ENCODE measurements at places on chromosomes 1 and 21. TPM values are rescaled to one million over a fixed set of nuclear protein-coding genes. Genes with fewer than 3 reads are reported as not detected.

DNA sequence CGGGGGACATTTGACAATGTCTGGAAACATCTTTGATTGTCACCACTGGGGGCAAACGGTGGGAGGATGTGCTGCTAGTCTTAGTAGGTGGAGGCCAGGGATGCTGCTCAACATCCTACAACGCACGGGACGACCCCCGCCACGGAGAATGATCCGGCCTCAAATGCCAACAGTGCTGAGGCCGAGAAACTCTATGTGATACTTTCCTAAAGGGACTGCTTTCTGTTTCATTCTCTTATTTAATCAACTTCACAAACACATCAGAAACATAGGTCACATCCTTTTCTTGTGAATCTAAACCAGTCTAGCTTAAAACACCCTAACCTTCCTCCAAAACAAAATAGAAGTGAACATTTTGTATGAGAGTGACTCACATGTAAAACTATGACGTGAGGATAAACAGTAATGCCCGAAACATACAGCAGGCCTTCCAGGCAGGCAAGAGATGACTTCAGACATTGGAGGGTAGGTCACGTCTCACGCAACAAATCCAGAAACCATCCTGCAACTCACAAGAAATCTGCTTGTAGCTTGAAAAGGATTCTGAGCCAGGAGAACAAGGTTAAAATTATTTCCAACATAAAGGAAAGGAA, 37.2 kb upstream of the ETS2 start:
- no peak overlapping the region for H3K27ac ChIP-seq
- peaks cover 10% of the 10 kb centered on the region for H3K4me1 ChIP-seq
- no peaks in the 10 kb centered on the region for H3K36me3 ChIP-seq
- DNase-seq = no peak

DNA sequence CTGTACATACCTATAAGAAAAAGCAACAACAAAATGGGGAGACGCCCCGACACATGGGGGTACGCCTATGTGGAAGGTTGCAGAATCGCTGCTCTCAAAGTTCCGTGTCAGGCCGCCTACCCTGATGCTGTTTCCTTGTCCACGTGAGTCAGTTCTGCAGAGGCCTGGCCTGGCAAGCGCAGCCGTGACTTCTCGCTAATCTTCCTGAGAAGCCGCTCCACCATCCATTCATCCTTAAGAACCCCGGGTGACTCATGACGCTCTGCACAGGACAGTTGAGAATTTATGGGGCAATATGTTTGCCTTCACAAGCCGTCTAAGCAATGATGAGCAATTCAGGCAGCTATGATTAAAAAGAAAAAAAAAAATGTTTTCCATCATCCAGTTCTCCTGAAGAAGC, 122.3 kb upstream of the TMPRSS2 start:
- 0 out of 2 replicates have a peak overlapping the region, but pooled peaks have one; percentile 29 for H3K27ac ChIP-seq
- peak overlapping the region; percentile 23 for H3K4me3 ChIP-seq
- peaks cover 44% of the 10 kb centered on the region for H3K4me1 ChIP-seq
- peaks cover 11% of the 10 kb centered on the region for H3K27me3 ChIP-seq
- peak; percentile 86 for DNase-seq

DNA sequence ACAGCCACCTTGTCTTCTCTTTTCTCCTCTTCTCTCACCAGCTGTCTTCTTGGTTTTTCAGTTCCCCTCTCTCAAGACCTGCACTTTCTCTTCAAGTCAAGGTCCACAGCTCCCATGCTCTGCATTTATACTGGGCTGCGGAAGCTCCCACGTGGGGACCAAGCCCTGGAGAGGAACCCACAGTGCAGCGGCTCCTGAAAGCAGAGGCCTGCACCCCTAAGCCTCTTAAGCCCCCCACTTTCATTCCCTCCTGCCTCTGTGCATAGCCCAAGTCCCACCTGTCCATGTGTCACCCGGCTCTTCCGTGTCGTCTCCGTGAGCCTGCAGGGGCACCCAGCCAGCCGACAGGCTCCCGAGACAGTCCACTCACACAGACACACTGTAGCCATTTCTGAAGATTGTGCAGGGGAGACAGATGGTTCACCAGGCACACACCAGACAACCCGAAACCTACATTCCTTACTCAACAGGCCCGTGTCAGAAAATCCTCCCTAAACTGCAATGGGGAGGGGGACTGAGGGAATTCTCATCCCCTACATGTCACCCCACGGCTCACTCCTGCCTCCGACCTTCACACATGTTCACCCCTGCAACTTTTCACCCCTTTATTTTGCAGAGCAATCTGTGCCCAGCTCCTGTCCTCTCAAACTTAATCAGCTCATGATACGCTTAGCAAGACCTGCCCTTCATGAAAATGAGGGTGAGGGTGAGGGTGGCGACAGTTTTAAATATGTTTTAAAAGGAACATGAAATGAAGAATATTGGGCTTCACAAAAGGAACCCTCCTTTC, 6.3 kb downstream of the MX2 start:
- no peaks in the 10 kb centered on the region for H3K36me3 ChIP-seq
- no peak overlapping the region for H3K4me3 ChIP-seq
- peaks cover 5% of the 10 kb centered on the region for H3K4me1 ChIP-seq
- DNase-seq = no peak

DNA sequence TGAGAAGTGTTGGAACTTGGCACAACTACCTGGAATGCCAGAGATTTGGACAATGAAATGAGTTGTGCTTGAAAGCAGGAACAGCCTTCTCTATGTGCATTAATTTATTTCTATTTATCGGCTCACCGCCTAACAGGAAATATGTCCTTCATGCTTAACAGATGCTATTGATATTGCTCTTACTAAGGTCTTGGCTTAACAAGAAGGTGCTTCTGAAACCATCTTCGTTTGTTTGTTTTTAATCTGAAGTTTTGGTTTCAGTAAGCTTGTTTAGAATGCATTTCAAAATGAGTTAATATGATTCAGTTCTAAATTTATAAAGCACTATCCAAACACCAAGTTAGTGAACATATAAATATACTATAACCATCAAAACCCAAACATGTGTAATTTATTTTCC, 898.3 kb upstream of the B3GALT2 start:
- no peak overlapping the region for H3K27ac ChIP-seq
- no peaks in the 10 kb centered on the region for H3K4me1 ChIP-seq
- H3K4me3 ChIP-seq = no peak overlapping the region
- no peaks in the 10 kb centered on the region for H3K27me3 ChIP-seq
- no peaks in the 10 kb centered on the region for H3K36me3 ChIP-seq

DNA sequence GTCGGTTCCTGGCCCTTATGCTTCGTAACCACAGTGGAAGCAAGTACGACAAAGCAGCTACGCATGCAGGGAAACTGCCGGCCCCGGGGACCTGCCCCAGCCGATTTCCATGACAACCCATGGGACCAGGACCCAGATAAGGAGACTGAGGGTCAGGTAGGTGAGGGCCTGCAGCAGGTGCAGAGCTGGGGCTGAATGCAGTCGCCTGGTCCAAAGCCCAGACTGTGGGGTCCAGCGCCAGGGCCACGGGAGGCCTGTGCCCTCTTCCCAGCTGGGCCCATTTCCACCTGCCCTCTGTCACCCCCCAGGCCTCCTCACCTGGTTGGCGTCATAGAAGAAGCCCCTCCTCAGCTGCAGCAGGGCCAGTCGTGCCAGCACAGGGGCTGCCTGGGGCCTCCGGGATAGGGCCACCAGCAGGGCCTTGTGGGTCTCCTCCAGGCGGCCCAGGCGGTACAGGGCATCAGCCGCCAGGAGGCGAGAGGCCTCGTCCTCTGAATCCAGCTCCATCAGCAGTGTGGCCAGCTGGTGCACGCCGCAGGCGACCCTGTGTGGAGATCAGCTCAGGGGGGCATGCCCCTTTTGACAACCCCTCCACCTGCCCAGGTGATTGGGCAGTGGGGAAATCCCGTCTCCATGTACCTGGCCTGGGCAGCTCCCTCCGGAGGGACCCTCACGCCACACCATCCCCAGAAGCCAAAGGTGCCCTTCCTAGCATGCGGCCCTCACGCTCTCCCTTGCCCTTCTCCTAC, 14.2 kb downstream of the TTC34 start:
- DNase-seq = no peak
- H3K27me3 ChIP-seq = no peaks in the 10 kb centered on the region
- no peaks in the 10 kb centered on the region for H3K4me1 ChIP-seq
- no peaks in the 10 kb centered on the region for H3K36me3 ChIP-seq
- H3K27ac ChIP-seq = no peak overlapping the region

- no peaks in the 10 kb centered on the region for H3K4me1 ChIP-seq
- H3K27me3 ChIP-seq = no peaks in the 10 kb centered on the region
- no peaks in the 10 kb centered on the region for H3K36me3 ChIP-seq
- no peak overlapping the region for H3K27ac ChIP-seq
Observed at GRCh38 chr1:194975913-194976312, 1632.3 kb downstream of the KCNT2 start.

DNA sequence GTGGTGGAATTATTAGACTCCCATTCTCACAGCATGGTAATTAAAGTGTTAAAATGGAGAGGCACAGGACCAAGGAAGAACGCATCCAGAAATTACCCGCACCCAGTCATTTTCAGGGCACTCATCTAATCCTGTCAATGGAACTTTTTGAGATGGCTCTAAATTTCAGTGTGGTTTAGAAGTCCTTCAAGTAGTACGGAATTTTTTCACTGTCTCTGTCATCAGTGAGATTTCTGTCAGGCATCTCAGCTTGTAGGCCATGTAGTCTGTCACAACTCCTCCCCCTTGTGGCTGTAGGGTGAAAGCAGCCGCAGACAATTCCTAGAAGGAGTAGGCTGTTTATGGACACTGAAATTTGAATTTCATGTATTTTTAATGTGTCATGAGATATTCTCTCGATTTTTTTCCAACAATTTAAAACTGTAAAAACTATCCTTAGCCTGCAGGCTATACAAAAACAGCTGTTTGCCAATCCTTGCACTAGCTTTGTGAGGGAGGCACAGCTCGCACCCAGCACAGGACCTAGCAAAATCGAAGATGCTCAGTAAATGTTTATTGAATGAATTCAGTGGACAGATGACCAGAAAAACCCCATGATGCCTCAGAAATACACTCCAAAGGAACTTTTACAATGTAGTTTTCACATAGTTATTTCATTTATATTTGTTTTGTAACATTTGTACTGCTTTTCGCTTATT, 6.6 kb upstream of the NUP133 start:
- H3K4me1 ChIP-seq = no peaks in the 10 kb centered on the region
- no peak overlapping the region for H3K27ac ChIP-seq
- H3K4me3 ChIP-seq = no peak overlapping the region
- no peaks in the 10 kb centered on the region for H3K36me3 ChIP-seq
- no peaks in the 10 kb centered on the region for H3K27me3 ChIP-seq

- H3K4me3 ChIP-seq = no peak overlapping the region
- no peaks in the 10 kb centered on the region for H3K36me3 ChIP-seq
- no peaks in the 10 kb centered on the region for H3K27me3 ChIP-seq
- no peak for DNase-seq
- no peak overlapping the region for H3K27ac ChIP-seq
Observed at GRCh38 chr1:119686661-119687060, 25.1 kb upstream of the PHGDH start.

GRCh38 chr1:46479744-46480350, 9.8 kb upstream of the DMBX1 start:
- no peaks in the 10 kb centered on the region for H3K27me3 ChIP-seq
- no peak for DNase-seq
- H3K4me3 ChIP-seq = no peak overlapping the region
- no peaks in the 10 kb centered on the region for H3K4me1 ChIP-seq
- no peaks in the 10 kb centered on the region for H3K36me3 ChIP-seq
- H3K27ac ChIP-seq = no peak overlapping the region

Gene RAP1A
- total RNA-seq = 46.2 TPM

Gene TNFSF18
- total RNA-seq = 1.6 TPM

Gene KMO
- total RNA-seq = not detected

Gene OR2C3
- not detected for total RNA-seq

Gene GJA4
- total RNA-seq = not detected

- H3K4me1 ChIP-seq = peaks cover 5% of the 10 kb centered on the region
- no peaks in the 10 kb centered on the region for H3K27me3 ChIP-seq
- DNase-seq = peak; percentile 51
Observed at GRCh38 chr1:21659099-21659923, 9.8 kb downstream of the RAP1GAP start.

DNA sequence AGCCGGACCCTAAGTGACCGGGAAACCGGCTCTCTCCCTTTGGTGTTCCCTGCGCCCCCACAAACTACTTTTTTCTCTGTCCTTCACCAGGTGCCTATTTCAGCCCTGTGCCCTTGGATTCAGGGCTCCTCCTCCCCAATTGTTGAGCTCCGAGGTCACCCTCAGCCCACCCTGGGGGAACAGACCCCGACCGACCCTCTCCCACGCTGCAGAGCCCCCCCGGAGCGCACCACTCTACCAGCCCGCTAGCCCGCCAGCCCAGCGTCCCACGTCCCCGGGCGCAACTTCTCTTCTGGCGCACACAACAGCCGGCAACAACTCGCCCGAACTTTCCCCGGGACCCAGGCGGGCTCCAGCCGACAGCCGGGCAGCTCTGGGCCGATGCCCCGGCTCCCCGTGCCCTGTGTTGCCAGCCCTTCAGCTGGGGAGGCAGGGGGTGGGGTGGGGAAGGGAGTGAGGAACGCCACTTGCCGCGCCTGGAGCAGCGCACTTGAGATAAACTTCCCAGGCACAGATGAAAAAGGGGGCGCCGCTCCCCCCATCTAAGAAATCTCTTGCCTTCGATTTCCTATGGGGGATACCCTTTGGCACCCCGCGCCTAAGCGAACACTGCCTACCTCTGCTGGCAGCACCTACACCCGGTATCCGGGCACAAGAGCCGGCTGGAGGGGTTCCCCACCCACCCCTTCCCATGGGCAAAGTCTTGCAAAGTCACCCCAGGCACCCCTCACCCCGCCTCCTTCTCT, 997 bp downstream of the CASZ1 start:
- H3K27ac ChIP-seq = no peak overlapping the region
- H3K27me3 ChIP-seq = peaks cover 34% of the 10 kb centered on the region
- H3K4me1 ChIP-seq = peaks cover 35% of the 10 kb centered on the region
- DNase-seq = no peak
- H3K36me3 ChIP-seq = no peaks in the 10 kb centered on the region

Gene PEAR1
- total RNA-seq = 10.8 TPM

DNA sequence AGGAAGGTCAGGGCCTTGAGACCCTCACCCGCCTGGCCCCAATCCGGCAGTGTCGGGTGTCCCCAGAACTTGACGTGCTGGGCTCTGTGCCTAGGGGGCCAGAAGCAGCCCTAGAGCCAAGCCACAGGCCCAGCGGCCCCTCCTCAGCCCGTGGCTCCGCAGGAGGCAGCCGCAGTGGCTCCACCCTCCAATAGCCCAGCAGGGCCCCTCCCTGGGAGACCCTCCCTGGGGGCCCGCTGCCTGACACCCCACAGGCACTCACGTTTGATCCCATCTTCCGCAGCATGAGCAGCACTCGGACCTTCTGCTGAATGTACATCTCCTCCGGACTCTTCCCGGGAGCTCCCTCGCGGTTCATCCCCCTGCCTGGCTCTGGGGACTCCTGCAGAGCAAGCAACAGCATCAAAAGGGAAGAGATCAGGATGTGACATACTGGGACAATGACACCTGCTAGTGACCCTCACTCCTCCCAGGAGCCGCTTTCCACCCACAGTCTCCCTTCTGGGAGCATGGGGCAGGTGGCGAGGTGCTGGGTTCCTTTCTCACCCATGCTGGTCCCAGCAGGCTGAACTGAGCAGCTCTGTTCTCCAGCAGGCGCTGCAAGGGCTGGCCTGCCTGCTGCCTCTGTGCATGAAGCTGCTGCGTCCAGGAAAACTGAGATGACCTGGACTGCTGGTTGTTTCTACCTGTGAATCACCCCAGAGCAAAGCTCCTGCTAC, 38.2 kb downstream of the CTNNBIP1 start:
- H3K4me3 ChIP-seq = no peak overlapping the region
- no peaks in the 10 kb centered on the region for H3K4me1 ChIP-seq
- H3K27me3 ChIP-seq = no peaks in the 10 kb centered on the region
- no peak overlapping the region for H3K27ac ChIP-seq
- DNase-seq = no peak
- H3K36me3 ChIP-seq = no peaks in the 10 kb centered on the region

Gene MTF1
- total RNA-seq = 21.2 TPM
